ENCODE measurements at places on chromosomes 13 and 19.
A peak's percentile ranks its signal among the peaks of the same experiment; 100 is the strongest.

DNA sequence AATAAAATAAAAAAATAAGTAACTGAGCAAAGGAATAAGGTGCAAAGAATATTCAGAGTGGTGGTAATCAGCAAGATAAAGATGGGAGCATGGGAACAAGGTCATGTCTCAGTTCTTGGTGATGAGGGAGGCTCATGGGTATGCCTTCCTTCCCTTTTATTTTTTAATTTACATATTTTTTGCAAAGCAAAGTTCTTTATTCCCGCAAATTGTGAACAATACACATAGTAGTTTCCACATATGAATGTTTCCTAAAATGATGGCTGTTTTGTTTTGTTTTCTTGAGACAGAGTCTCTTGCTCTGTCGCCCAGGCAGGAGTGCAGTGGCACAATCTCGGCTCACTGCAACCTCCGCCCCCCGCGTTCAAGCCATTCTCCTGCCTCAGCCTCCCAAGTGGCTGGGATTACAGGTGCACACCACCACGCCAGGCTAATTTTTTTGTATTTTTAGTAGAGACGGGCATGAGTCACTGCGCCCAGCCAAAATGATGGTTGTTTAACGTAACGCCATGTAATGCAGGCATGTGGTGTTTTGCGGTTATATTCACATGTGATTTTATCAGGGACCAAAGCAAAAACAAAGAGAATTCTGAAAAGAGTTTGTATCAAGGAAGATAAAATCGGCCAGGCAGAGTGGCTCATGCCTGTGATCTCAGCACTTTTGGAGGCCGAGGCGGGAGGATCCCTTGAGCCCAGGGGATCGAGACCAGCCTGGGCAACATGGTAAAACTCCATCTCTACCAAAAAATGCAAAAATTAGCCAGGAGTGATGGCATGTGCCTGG is 4.5 kb upstream of the ADGRE2 start:
- DNase-seq: no peak

DNA sequence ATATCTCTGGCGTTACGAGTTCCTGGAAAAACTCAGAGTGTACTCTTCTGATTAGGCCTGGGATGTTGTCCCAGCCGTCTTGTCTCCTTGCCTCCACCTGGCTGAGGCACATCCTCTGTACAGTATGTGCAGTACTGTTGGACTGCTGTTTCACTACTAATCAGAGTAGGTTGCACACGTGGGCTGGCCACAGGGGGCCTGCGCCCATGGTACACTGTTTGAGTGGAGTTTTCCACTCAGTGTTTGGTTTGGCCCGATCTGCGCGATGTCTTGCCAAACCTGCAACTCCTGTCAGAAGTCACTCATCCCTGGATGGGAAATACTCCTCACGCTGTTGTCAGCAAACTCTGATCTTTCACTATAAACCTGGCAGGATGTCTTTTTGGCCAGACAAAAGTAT is 189.6 kb upstream of the CSNK1A1L start:
- DNase-seq: no peak

GRCh38 chr19:14408491-14409145 is 10.5 kb downstream of the DDX39A start:
- DNase-seq: no peak

DNA sequence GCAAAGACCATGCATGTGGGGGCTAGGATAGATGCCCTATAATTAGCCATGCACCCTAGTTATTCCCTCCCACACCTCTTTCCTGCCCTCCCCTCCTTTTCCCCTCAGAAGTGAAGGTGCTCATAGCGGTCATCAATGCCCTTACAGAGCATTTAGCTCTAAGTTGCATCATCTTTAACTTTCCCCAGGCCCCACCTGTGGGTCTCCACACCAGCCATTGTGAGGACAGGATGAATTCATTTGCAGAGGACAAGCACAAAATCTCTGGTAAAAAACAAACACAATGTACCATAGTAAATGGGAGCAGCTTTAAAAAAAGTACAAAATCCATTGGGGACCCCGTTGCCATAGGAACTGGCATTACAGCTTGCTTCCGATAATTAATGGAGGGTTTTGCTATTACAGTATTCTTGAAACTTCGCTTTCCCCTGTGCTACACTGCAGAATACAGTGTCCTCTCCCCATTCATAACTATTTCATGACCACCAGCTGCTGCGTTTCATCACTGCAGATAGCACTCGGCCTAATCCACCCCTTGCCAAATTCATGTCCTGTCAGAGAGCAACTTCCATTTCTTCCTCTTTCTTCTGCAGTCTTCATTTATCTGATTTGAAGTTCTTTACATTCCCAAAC is 110.5 kb downstream of the ZDHHC20 start:
- no peak for DNase-seq

DNA sequence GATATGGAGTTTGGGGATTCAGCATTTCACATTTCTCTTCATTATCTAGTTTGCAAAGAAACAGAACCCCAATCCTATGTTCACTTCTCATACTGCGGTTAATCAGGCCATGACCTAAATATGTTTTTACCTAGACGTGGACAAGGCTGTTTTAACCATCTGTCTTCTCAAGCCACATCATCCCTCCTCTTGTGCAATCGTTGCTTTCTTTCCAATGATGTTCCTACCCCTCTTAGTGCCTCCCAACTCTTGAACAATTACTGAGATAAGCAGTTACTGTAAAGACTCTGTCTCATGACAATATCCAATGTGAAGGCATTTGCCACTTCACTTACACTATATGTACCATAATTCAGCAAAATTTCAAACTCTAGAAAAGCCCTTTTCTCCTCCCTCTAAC is 406.2 kb downstream of the LIG4 start:
- no peak for DNase-seq

DNA sequence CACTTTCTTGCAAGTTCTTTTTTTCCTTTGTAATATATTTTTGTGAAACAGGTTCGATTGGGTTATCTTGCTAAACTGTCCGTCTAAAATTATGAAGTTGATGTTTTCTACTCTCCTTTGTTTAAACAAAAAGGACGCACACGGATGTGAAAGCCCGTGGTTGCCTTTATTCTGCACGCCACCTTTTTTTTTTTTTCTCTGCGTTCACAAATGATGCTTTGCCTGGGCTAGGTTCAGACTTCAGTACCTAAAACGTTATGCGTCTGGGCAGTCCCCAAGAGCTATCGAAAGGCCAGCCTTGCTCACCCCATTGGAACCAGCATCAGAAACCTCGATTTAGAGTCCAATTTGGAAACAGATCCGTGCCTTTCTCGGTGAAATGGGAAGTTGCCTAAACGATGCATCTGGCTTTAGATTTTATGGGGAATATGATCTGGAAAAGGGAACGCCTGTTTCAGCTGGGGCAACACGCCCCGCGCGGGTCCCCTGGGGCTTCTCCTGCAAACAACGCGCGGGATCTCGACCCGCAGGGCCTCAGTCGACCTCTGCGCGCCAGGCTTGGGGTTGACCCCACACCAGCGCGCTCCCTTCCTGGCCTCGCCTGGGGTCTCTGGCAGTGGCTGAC is 113.9 kb downstream of the KCNRG start:
- no peak for DNase-seq

- no peak for DNase-seq
Observed at GRCh38 chr19:47209319-47210179, 21.4 kb downstream of the BBC3 start.

DNA sequence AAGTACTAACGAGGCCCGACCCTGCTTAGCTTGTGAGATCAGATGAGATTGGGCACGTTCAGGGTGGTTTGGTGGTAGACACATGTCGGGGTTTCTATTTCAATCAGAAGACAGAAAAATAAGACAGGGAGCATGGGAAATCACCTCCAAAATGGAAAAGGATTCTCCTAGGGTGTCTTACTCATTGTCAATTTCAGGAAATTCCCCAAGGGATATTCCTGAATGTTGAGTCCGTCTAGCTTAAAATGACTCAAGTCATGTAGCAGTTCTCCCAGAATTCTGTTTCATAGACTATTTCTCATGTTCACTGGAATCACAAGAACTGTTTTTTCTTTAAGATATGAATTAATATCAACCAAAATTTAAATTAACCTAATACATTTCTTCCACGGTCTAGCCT is 380.1 kb downstream of the EFNB2 start:
- DNase-seq: no peak

DNA sequence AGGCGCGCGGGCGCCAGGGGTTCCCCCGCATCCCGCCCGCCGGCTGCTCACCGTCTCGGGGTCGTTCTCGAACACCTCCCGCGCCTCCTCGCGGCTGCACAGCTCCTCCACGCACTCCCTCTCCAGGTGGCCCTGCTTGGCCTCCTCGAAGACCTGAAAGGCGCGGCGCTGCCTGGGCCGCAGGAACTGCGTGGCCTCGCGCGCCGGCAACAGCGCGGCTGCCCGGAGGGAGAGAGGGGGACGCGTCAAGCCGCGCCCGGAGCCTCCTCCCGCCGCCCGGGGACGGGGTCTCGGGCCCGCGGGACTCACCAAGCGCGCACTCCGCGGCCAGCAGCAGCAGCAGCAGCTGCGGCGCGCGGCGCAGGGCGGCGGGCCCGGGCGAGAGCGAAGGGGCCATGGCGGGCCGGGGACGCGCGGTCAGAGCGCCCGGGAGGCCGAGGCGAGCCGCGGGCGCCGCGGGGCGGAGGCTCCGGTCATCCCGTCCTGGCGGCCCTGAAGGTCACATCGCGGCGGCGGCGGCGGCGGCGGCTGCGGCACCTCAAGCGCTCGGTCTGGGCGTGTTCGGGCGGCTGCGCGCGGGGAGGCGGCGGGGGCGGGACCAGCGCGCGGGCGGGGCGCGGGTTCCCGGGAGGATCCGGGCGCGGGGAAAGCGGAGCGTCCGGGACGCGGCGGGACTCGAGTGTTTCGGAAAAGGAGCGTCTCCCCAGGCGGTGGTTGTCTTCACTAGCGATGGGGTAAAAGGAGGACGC is at the start of gene GAS6:
GAS6 (minus strand) TSS at position 553 of the 749 bp plus-strand sequence; CDS start at position 397, 156 bp downstream.
- no peak for DNase-seq

- peak; percentile 21 for DNase-seq
Observed at GRCh38 chr19:40523322-40524047, 53.2 kb upstream of the SHKBP1 start.

DNA sequence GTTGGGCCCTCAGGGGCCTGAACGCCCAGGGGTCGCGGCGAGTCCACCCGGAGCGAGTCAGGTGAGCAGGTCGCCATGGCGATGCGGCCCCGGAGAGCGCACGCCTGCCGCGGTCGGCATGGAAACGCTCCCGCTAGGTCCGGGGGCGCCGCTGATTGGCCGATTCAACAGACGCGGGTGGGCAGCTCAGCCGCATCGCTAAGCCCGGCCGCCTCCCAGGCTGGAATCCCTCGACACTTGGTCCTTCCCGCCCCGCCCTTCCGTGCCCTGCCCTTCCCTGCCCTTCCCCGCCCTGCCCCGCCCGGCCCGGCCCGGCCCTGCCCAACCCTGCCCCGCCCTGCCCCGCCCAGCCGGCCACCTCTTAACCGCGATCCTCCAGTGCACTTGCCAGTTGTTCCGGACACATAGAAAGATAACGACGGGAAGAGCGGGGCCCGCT is at the start of gene CCNA1:
CCNA1 (plus strand) TSS at position 390 of the 439 bp plus-strand sequence. CDS start 562 bp downstream, outside the sequence.
- no peak for DNase-seq

- no peak for DNase-seq
Observed at GRCh38 chr13:103523858-103524257, 457.6 kb upstream of the SLC10A2 start.

GRCh38 chr13:40389081-40389641 is 277.3 kb downstream of the FOXO1 start:
- peak; percentile 35 for DNase-seq

Data from stimulated activated CD4-positive, alpha-beta T cell treated with anti-CD3 and anti-CD28 coated beads, Interleukin-1b, Interleukin-23, amount 100 ng/mL, for 4 hours (primary cell).